ENCODE measurements at places on chromosomes 4 and X.
A peak's percentile ranks its signal among the peaks of the same experiment; 100 is the strongest.

DNA sequence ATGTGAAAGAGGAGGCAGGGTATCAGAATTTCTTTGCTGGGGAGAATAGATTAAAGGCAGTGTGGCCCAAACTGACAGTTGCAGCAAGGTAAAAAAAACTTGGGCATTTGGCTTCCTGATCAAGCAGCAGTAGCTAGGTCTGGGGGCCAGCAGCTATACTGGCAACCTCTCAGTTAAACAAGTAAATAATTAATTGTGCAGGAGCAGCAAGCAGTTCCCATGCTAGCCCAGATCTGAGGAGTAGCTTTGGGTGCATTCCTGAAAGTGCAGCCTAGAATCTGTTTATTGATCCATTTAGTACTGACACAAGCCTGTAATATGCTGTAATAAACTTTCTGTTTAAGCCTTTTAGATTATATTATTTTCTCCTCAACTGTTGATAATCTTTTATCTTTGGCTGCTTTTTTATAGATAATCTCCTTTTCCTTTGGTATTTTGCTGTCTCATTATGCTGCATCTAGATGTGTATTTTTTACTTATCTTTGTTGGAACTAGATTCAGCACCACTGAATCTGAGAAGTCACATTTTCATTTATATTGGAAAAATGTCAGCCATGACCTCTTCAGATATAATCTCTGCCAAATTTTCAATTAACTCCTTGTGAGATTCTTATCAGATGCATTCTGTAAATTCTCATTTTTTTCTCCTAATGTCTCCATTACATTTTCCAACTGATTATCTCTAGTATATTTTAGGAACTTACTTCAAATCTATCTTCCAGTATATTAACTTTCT lies 276.3 kb downstream of the STPG2 start:
- DNase-seq: no peak

DNA sequence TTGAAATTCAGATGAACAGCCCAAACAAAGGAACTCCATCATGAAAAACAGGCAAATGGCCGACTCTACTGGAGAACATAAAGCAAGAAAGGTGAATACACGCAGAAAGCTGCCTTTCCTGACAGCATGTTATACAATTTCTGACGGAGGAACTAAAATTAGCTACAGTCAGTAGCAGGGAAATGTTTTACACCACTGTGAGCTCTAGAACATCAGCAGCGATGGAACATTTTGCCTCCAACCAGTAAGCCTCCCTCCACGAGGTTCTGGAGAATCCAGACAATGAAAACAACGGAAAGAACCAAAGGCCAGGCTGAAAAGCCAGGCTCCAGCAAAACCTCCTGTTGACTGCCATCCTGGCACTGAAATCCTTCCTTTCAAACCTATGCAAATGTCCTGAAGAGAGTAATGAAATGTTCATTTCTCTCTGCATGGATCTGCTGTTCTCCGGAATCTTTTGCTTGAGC lies 78.9 kb downstream of the IRF2 start:
- no peak for DNase-seq

DNA sequence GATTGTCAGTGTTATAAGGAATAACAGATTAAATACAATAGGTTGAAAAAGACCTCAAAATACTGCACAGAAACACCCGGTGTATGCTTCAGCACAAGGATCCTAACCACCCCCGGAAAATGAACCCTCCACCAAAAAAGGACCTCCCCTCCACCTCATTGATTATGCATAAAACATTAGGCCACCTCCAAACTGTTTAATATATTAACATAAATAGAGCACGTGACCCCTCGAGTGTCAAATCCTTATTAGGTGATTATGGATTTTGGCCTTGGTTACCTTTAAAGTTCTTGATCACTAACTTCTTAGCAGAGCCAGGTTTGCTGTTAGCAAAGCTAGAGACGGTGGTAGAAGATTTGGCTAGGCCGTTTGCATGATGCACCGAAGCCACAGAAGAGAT lies 958 bp downstream of the CUL4B start:
- no peak for DNase-seq

DNA sequence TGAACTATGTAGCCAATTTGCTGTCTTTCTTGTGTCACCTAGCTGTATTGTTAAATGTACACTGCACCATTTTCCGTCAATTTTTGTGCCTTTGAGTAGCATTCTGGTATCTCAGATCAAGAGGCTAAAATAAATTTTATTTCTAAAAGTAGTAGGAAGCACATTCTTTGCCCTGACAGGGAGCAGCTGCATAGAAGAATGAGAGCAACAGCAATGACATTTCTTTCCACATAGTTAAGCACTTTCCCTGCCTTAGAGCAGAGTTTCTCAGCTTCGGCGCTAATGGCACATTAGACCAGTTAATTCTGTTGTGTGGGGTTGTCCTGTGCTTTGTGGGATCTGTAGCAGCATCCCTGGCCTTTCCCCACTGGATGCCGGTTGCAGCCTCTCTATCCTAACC lies 173.9 kb downstream of the CHIC2 start:
- no peak for DNase-seq

DNA sequence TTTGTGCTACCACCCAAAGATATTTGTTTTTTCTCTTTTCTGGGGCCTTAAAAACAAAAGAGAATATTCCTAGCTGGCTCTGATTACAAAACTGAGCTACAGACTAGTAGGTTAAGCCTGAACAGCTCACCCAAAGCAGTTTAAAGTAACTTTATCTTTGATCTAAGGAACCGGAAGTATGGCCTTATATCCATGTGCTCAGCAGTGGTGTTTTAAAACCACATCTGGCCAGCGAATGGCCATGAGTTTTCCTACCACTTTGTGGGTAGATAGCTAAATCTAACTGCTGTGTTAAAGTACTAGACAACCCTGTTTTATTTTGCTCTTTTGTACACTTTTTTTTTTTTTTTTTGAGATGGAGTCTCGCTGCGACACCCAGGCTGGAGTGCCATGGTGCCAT lies 24.6 kb downstream of the ADGRG4 start:
- DNase-seq: no peak

- no peak for DNase-seq
These were observed 1153.0 kb downstream of the C4orf33 start for GRCh38 chr4:130249002-130249401.

DNA sequence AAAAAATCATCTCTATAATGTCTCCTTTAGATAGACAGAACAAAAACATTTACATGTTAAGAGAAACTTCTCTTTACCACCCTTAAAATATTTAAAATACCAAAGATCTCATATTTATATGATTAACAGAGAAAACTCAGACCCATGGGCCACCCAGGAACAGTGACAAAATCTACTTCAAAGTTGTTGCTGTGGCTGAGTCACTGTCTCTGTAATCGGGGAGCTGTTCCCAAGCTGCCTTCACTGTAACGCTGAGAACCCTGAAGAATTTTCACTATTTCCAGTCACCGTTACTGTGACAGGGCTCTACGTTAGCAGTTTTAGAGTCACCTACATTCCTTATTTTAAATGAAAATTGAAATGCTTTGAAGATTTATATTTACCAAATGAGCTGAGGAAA lies 9.0 kb upstream of the DAPP1 start:
- DNase-seq: peak; percentile 41

- DNase-seq: no peak
These were observed 40.6 kb upstream of the ADGRG2 start for GRCh38 chrX:19162851-19163250.

- peak; percentile 87 for DNase-seq
These were observed 1668.1 kb upstream of the AGA start for GRCh38 chr4:179110356-179110755.

DNA sequence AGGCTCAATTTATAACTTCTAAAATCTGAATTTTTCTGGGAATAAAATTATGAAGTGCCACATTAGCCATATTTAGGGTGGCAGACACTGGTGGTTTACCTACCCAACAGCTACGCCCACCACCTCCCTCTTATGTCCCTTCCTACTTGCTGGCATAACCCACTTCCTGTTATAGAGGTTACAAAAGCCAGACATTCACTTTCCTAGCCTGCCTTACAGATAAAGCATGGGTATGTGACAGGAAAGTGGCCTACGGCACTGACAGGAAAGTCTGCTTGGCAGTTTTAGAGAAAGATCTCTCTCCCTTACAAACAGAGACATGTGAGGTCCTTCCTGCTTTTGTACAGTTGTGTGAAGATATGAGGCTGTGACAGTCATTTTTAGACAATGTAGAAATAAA lies 12.4 kb downstream of the DDX53 start:
- DNase-seq: no peak

- DNase-seq: no peak
These were observed 45.5 kb upstream of the XIAP start for GRCh38 chrX:123814343-123814742.

DNA sequence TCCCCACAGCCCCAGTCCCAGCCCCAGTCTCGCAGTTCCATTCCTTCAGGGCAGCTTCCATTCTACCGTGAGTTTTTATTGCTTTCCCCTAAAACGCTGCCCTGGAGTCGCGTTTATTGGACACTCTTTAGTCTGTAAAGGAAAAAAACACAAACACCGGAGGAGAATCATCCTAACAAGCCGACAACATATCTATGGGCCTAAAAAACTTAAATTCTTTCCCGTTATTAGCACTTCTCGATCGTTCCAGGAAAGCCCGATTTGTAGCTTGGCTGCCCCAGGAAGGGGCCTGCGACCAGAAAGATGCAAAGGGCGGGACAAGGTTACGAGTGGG lies 178.5 kb downstream of the CBR4 start:
- no peak for DNase-seq

GRCh38 chr4:88804234-88804633 lies 106.6 kb upstream of the NAP1L5 start:
- no peak for DNase-seq
